HL-60 (cell line): ENCODE measurements at places on chromosomes 1 and 21.
A peak's percentile ranks its signal among the peaks of the same experiment; 100 is the strongest.

DNA sequence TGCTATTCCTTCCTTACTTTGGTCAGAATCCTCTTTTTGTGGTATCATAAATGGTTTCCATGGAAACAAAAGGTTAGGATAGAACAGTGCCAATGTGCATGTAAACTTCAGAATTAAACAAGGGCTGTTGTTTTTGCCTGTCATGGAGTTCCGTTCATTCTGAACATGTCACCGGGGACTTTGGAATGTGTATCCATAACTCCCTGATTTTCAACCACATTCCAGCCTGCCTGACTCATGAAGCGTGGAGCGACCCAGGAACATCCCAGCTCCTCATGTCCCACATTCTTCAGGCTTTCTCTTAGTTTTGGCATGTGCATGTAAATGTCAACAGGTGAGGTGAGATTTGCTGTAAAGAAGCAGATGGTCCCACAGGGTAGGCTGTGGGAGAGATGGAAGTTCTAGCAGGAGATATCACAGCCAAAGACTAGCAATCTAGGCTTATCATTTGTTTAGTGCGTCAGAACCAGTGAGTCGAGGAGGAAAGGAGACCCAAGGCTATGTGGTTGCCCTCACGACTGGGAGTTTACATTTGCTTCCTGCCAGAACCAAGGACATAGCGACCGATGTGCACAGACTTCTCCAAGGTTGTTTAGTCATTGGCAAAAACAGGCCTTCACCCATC, 23.0 kb upstream of the DNAJC11 start:
- DNase-seq: no peak

DNA sequence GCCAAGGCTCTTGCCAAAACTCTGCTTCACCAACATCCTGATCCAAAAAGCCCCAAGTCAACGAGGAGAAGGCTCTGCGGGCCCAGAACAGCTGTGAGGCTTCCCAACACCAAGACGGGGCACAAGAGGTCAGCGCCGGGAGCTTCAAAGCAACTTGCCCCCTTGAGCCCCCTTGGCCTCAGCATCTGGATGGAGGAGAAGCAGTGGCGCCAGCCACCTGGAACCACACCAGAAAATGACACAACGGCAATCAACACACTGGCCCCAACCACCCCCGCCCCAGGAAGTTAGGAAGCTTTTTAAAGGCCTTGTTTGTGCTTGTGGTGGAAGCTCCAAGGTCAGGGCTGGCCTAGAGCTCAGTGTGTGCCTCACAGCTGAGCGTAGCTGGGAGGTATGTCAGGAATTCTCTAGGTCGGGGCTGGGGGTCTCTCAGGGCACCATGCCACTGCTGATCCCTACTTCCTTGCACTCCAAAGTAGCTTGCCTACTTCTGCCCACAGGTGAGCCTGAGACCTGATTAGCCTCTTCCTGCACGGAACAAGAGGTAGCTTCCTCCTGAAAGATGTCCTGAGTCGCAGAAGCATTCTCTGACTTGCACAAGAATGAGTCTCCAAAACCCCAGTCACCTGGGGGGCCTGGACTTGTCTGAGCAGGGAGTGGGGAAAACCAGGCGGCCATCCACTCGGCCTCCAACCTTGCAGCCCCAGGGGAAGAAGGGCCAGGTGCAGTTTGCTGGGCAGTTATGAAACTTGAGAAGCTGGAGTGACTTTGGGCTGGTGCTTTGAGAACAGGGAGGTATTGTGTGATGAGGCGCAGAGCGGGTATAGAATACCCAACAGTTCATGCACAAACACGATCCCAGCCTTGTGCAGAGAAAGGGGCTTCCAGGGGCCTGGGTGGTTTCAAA, 9.7 kb upstream of the SRP9 start:
- DNase-seq: no peak

DNA sequence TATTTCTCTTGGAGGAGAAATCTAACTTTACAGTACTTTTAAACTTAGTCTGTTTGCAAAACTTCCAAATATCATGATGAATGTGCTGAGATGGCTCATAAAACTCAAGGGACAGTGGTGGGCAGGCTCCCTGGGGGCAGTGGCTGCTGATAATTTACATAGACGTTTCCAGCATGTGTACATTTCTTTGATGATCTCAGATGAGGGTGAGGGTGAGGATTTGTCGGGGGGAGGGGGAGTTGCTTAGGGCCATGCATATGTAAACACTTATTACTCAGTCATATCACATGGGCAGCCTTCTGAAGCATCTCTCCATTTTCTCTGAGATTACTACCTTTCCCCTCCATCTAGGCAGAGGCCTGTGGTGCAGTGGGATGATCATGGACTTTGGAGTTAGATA, 152.9 kb upstream of the HMGB4 start:
- no peak for DNase-seq

DNA sequence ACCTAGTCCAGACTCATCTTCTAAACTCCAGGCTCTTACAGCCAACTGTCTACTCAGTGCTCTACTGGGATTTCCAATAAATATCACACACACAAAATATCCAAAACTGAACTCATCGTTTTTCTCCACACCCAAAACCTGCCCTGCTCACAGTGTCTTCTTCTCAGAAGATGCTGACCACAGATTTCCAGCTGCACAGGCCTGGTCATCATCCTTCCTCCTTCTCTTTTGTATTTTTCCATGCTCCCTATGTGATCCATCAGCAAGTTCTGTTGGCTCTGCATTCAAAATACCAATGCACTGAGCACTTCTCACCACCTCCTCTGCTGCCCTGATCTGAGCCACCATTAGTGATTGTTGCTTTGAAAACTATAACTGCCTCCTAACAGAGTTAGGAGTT, 159.5 kb upstream of the KAZN start:
- no peak for DNase-seq

DNA sequence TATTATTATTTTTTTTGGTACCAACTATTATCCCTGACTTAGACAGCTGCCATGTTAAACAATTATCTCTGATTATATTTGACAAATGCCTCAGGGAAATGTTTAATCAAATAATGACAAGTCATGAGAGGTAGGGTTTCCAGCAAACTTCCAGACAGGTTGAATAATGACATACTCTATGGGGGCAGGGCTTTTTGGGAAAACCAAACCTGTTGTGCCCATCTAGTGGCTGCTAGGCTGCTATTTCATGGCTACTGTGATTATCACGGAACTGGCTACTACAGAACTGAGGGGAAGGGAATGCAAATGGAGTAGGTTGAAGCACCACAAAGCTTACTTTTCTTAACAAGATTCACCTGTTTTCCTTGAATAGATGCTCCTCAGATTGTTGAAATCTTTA, 77.6 kb downstream of the DUSP10 start:
- no peak for DNase-seq

DNA sequence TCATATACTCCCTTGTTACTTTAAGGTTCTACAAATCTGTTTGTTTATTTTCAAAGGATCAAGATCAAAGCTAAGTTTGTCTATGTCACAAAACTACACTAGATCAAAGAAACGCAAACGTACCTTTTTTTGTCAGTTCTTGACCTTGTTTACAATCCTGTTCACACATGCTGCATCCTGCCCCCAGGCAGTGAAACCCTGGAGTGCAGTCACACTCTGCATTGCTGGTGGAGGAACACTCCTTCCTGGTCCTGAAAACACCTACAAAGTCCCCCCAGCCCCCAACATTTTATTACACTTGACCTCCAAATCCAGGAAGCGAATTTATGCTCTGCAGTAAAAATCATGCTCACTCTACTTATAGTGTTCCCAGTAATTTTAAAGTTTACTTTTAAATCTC, 2.6 kb downstream of the TNFRSF9 start:
- no peak for DNase-seq

- peak; percentile 25 for DNase-seq
Measured at GRCh38 chr1:232951180-232951579, 769 bp downstream of the NTPCR start.

GRCh38 chr1:43557744-43558245, 27.1 kb downstream of the PTPRF start:
- DNase-seq: no peak

- no peak for DNase-seq
Measured at GRCh38 chr1:152783095-152783494, 3.0 kb upstream of the LCE1E start.

DNA sequence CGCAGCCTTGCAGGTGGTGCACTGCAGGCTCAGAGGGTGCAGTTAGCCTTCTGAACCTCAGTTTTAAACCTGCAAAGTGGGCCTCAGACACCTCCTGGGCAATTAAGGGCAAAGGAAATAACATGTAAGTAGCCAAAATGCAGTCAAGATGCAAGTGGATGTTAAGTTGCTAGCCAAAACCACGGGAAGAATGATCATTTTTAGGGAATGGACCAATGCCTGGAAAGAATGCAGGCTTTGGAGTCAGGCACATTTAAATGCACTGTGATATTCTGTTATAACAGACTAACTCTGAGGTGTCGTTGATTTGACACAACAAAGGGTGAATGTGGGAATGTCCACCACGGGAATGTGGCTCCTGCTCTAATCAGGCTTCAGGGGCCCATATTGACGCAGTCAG, 57.9 kb upstream of the PTGFRN start:
- DNase-seq: no peak

DNA sequence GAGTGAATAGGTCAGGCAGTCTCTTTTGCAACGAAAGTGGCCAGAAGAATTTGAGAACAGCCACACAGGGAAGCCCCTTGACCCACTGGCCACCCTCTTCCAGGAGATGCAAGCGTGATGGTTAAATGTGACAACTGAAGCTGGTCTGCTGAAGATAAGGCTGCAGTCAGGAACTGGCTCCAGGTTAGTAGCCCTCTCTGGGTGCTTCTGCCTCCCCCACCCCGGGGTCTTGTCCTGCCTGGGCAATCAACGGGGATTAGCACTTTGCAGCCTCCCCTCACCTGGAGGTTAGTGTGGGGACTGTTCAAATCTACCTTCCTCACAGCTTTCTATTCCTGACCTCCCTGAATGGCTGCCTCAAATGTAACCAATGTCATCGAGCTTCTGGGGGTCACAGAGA, 125.9 kb downstream of the PLXNA2 start:
- DNase-seq: no peak

- no peak for DNase-seq
Measured at GRCh38 chr1:215555531-215555930, 11.6 kb upstream of the KCTD3 start.

- DNase-seq: no peak
Measured at GRCh38 chr1:184649451-184649888, 105.2 kb downstream of the EDEM3 start.

- no peak for DNase-seq
Measured at GRCh38 chr1:94169126-94169525, 48.2 kb upstream of the ABCA4 start.

DNA sequence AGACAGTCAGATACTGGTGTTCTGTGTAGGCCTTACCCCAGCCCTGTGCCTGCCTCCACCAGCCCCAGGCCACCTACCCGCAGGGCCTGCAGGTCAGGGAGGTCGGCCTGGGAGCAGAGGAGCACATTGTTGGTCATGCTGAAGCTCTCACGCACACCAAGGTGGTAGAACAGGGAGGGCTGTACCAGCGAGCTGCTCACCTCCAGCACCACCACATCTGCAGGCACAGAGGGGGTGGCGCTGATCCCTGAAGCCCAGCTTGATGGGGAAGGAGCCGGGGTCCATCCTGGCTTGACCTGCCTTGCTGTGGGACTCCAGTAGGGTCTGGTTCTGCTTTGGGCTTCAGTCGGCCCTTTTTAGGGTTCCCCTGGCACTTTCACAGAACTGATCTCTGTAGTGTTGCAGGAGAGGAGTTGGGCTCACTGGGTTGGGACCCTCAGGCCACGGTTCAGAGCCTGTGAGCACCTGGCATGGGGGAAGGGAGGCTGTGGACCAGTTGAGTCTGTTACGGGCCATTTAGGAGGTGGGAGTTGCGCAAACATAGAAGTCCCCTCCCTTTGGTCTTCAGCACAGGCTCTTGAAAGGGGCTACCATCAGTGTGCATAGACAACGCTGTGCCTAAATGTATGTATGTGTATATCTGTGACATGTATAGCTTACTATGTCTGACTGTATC, 1.9 kb downstream of the MAP3K6 start:
- DNase-seq: no peak

DNA sequence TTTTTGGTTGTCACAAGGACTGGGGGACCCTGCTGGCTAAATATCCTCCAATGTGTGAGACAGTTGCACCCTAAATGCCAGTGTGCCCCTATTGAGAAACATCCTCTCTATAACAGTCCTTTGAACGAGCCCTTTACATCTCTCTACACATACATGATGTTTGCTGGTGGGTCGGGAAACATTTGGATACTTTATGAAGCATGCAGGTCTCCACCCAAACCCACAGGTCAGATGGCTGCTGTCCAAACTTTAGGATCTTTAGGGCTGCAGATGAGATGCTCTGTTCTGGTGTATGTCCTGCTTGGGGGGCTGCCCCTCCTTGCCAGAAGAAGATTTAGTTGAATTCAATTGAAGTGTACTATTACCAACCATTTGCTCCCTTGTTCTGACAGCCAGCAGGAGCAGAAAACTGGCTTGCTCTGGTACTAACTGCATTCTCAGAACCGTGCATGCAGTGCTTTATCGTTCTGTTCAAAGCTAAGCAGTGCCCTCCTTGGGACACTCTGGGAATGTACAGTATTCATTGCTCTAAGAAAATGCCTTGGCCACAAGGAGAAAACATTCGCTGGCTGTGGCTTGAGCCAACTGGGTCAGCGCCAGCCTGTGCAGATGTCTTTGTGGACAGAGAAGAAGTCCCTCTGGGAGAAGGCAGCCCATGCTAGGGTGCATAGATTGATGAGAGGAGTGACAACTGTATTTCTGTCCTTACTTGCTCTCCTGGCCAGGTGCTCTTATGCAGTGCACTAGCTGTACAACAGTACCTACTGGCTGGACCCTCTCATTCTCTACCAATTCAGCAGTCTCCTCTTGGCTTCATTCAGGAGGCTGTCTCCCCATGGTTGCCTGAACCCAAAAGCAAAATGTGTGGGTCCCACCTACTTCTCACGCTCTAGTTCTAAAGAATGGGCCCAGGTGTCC, 61.4 kb upstream of the DIRAS3 start:
- DNase-seq: no peak

DNA sequence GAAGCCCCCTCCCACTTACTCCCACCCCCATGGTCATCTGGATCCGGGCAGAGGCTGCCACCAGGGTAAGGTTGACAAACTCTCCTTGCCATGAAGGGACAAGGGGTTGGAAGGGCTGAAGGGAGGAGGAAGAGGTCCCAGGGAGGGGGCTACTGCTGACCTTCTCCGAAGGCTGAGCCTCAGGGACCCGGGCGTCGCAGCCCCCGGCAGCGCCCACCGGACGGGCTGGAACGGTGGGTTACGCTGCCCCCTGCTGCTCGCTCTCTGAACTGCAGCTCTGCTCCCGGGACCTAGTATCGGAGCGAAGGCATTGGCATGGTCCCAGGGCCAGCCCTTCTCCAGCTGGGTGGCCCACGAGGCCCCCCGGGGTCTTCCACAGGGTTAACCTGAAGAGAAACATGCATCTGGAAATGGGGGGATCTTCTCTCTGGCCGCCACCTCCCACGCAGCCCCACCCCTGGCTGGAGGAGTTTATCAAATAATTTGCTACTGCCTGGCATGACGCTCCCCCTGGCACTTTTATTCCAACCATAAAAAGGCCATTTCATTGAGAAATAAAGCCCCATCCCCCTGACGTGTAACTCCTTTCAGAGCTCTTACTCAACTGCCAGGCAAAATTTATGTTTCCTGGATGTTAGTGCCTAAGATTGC, 70.4 kb upstream of the TARDBP start:
- peak; percentile 18 for DNase-seq
